ENCODE measurements at places on chromosomes 13 and 19. TPM values are rescaled to one million over a fixed set of nuclear protein-coding genes. Genes with fewer than 3 reads are reported as not detected.

DNA sequence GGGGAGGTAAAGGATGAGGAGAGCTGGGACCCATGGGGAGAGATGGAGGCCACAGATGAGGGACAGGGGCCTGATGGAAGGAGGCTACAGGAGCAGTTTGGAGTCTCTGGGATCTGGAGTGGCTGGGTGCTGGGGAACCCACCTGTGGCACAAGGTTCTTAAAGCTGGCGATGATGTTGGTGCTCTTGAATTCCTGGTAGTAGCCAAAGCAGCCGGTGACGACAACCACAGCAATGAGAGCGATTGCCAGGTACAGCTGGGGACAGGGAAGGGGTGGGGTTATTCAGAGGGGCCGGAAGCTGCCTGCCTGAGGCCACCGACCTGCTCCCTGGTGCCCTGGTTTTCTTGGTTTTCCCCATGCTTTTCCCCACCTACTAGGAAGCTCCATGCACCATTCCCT, 2.8 kb downstream of the ATP4A start:
- DNase-seq, result no peak

TEX26 gene
- not detected for polyA plus RNA-seq

- DNase-seq, result no peak
Observed at GRCh38 chr19:15508035-15508710, at the start of gene CYP4F22. Gene CYP4F22 (plus strand): TSS chr19:15508525. CDS start chr19:15525337, 16,812 bp downstream.

- DNase-seq, result no peak
Observed at GRCh38 chr19:3852614-3853254, 16.1 kb downstream of the ZFR2 start.

ZNF493 gene
- 3.7 TPM for polyA plus RNA-seq

DNA sequence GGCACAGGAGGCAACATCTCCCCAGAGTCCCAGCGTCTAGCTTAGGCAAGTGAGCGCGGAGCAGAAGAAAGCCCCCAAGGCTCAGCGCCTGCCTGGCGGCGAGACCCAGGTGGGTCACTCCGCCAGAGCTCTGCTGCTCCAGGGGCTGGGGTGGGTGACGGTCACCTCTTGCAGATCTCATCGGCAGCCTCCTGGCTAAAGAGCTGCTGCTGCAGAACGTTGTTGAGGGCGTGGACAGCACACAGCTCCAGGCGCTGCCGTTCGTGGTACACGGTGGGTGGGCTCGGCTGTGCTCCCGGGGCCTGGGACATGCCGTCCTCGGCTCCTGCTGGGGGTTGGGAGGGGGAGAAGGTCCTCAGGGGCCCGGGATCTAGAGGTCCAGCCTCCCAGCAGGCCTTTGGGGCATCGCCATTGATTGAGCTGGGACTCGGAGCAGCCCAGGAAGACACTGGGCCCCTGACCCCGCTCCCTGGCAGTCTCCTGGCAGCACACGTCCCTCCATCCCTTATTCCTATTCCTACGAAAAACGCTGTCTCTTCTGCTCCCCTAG, 795 bp downstream of the JOSD2 start:
- peak; percentile 76 for DNase-seq

GRCh38 chr13:86900906-86901305, 770.3 kb upstream of the SLITRK5 start:
- no peak for DNase-seq

ZNF600 gene
- polyA plus RNA-seq, result 9.9 TPM

POLR2I gene
- polyA plus RNA-seq, result 54.8 TPM

- no peak for DNase-seq
Observed at GRCh38 chr19:33803383-33803782, 6.7 kb downstream of the KCTD15 start.

- no peak for DNase-seq
Observed at GRCh38 chr13:49646688-49647087, 18.4 kb downstream of the ARL11 start.

DNA sequence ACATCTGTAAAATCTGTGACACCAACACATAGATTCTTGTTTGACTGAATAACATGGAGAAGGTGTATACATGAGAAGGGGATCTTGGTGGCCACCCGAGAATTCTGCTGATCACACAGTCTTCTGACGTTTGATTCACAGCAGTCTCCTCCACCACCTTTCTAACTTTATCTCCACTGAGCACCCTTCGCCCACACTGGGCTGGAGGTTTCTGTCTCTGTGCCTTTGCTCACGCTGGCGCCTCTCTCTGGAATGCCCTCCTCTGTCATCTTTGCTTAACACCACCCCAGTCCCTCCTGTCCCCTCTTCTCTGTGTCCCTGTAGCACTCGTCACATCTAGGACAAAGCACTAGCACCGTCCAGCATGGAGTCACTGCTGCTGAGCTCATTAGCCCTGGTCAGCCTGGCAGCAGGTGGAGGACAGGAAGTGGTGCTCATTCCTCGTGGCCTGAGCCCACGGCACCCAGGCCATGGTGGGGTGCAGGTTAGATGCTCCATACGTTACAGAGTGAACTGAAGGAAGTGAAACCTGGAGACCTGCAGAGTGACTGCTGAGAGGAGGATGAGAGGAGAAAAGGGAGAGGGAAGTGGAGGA, 384.6 kb downstream of the UQCRFS1 start:
- DNase-seq, result no peak

MARK4 gene
- 9.8 TPM for polyA plus RNA-seq

PAK4 gene
- polyA plus RNA-seq, result 36.4 TPM

- peak; percentile 41 for DNase-seq
Observed at GRCh38 chr13:102846261-102847015, 606 bp downstream of the ERCC5 start.

- DNase-seq, result no peak
Observed at GRCh38 chr19:28595722-28596480, 617.0 kb downstream of the UQCRFS1 start.

PINLYP gene
- 5.5 TPM for polyA plus RNA-seq

DNA sequence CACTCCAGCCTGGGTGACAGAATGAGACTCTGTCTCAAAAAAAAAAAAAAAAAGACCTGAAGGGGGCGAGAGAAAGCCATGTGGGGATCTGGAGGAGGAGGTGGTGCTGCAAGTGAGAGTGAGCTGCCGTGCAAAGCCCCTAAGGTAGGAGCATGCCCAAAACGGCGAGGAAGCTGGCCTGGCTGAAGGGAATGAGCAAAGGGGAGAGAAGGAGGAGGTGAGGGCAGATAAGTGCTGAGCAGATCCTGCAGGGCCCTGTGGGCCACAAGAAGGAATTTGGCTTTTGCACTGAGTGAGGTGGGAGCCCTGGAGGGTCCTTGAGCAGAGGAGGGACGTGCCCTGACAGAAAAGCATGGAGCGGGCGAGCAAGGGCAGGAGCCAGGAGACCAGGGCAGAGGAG, 19.4 kb upstream of the ADGRE5 start:
- DNase-seq, result peak; percentile 63

METTL21C gene
- polyA plus RNA-seq, result not detected

ADGRE2 gene
- 0.02 TPM for polyA plus RNA-seq

LRRC63 gene
- 0.03 TPM for polyA plus RNA-seq

SMIM24 gene
- polyA plus RNA-seq, result 0.12 TPM

GRCh38 chr13:92135509-92135908, 737.1 kb downstream of the GPC5 start:
- no peak for DNase-seq

TTC9B gene
- polyA plus RNA-seq, result 0.30 TPM

DNA sequence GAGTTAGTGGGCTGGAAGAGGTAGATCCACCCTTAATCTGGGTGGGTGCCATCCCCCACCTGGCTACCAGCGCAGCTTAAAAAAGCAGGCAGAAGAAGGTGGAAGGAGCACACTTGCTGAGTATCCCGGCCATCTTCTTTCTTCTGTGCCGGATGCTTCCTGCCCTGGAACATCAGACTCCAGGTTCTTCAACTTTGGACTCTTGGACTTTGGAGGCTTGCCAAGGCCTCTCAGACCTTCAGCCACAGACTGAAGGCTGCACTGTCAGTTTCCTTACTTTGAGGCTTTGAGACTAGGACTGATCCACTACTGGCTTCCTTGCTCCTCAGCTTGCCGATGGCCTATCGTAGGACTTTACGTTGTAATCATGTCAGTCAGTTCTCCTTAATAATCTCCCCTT, 127.6 kb upstream of the GPC6 start:
- DNase-seq, result no peak

- no peak for DNase-seq
Observed at GRCh38 chr13:45362939-45363338, 22.0 kb upstream of the TPT1 start.

DNA sequence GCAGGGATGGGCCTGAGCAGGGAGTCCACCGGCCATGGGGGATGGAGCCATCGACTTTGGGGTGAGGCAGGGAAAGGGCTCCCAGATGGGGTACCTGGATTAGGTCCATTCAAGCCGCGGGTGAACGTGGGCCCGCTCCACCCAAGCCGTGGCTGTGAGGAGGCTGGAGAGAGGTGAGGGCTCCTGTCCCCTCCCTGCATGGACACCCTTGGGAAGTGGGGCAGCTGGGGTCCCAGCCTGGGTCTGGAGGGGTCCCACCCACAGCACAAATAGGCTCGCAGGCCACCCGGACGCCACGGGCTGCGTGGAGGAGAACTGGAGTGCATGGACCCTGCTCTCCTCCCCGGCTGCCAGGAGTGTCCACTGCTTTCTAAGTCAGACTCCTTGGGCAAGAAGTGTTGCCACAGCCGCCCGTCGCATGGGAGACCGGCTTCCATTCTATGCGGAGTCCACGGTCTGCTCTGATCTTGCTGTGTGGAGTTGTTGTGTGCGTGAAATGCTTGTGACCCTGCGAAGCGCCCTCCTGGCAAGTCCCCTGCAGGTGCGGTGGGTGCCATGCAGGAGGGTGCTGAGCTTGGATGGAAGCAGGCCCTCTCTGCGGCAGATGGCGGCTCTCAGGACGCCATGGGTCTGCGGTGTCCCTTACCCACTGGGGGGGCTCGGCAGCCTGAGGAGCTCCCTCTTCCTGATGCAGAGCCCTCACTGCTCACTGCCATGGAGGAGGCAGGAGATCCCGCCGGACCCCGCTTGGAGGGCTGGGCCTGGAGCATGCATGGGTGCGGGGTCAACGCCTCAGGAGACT, 2.0 kb downstream of the DAZAP1 start:
- DNase-seq, result no peak
